Activated naive CD4-positive, alpha-beta T cell treated with Interleukin-2 at 50 U/mL for 16 hours (primary cell): ENCODE measurements at places on chromosomes 6 and 20.

DNA sequence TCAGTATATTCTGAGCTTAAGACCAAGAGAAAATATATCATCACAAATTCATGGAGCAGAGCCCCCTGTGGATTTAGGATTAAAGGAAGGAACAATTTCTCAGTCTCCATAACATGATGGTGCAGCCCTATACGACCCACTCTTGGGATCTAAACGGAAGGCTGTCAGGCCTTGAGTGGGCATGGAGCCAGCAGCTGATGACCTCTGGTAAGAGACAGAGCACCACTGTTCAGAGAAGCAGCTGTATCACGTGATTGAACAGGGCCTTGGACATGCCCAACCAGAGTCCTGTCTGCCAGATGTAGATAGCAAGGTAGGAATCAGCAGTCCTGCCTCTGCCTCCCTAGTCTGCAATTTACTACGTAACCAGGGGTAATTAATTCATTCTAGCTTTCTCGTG lies 259.4 kb upstream of the POU3F2 start:
- DNase-seq = no peak

DNA sequence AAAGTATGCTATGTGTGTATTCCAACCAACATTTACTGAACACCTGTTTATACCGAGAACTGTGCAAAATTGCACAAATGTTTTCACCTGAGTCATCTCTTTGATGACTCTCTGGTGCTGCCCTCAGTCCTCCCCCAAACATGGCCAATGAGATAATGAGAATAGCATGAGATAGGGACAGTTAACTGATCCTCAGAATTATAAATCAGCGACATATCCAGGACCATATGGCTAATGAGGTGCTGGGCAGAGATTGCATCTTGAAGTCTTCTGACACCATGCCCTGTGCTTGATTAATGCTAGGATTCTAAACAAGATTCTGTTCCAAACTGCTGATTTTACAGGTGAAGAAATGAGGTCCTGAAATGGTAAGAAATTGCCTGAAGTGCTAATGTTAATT lies 13.0 kb downstream of the CLVS2 start:
- no peak for DNase-seq

DNA sequence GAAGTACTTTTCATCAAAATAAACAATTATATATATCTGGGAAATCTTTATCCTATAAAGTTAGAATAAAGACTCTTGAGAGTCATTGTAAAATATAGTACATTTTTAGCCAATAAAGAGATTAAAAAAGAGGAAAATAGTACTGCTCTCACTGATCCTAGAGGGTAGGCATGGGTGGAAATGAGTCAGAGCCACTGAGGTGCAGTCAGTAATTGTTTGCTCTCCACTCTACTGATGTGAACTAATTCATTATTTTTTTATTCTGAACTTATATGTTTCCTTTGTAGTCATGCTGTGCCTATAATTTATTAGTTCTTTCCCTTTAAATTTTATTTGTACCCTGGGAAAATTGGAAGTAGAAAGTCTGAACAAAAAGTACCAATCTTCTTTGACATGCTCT lies 1359.4 kb upstream of the GJE1 start:
- no peak for DNase-seq

- DNase-seq = no peak
Observed at GRCh38 chr20:44709797-44710196, 5.4 kb upstream of the CCN5 start.

GRCh38 chr6:143516690-143517446 lies 5.3 kb upstream of the FUCA2 start:
- DNase-seq = no peak

- DNase-seq = no peak
Observed at GRCh38 chr6:28693033-28693750, 167.5 kb downstream of the GPX5 start.

GRCh38 chr6:106763361-106763760 lies 134.0 kb downstream of the QRSL1 start:
- no peak for DNase-seq

- DNase-seq = no peak
Observed at GRCh38 chr6:90356012-90356421, 59.4 kb upstream of the BACH2 start.

DNA sequence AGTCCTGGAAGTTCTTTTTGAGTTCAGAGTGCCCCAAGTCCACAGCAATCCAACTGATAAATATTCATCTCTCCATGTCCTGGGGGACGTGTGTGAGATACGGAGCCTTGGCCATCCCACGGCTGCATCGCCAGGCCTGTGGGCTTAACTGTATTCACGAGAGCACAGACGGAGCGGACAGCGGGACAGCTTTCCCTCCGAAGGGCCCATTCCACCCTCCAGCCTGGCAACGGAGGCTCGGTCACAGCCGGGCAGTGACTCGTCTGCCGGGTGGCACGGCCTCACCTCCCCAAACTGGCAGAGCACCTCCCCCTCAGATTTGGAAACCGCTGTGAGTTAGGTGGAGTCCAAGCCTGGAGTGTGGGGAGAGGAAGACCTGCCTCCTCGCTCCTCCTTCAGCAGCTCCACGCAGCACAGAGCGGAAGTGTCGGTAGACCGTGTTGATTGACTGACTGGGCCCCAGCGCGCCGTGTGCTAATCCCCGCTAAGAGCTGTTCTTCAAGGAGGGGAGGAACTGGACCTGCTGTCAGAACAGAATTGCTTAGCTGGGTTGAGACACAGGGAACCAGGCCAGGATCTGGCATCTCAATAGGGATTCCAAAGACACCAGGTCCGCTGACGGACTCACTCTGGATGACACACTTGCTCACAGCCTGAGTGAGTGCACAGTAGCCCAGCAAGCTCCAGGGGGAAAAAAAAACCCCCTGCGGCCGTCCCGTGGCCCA lies 10.9 kb downstream of the FOXF2 start:
- DNase-seq = no peak

- DNase-seq = no peak
Observed at GRCh38 chr6:33815854-33816253, 12.1 kb upstream of the MLN start.

DNA sequence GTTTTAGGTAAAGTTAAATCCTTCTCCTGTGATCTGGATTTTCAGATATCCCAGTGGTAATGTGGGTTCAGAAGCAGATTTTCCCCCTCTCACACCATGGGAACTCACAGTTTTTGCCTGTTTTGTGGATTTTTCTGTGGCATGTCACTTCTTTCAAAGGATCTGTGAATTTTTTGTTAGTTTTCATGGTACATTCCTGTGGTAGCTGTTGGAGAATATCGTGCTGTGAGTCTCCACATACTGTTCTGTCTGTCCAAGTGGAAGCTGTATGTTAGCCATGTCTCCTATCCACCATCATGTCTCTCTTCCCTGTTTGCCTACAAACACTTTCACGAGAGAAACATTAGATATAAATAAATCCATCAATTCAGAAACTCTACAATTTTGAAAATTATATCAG lies 378.7 kb upstream of the ADGRB3 start:
- no peak for DNase-seq

DNA sequence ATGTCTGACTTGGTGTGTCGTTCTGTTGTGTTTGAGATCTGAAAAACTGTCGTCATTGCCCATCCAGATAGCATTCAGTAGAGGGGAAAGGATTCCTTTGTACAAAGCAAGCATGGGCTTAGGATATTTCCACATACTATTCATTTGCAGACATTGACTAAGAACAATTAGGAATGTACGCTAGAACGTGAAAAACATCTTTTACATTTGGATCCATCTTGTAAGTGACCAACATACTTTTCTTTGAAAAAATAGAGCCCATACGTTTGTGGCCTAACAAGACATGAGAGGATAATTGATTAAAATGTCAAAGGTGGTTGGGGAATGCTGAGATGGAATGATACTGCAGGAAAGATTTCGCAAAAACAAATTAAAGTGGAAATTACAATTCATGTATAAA lies 225.8 kb upstream of the QKI start:
- DNase-seq = no peak

GRCh38 chr20:63130658-63131577 lies 85.0 kb downstream of the YTHDF1 start:
- DNase-seq = no peak

GRCh38 chr6:45398075-45398813 lies 20.5 kb upstream of the SUPT3H start:
- no peak for DNase-seq

- DNase-seq = no peak
Observed at GRCh38 chr6:168941036-168941435, 312.6 kb downstream of the THBS2 start.

- no peak for DNase-seq
Observed at GRCh38 chr20:8304124-8304816, 172.2 kb downstream of the PLCB1 start.
